ENCODE measurements at places on chromosomes 1 and 21.
A peak's percentile ranks its signal among the peaks of the same experiment; 100 is the strongest.

DNA sequence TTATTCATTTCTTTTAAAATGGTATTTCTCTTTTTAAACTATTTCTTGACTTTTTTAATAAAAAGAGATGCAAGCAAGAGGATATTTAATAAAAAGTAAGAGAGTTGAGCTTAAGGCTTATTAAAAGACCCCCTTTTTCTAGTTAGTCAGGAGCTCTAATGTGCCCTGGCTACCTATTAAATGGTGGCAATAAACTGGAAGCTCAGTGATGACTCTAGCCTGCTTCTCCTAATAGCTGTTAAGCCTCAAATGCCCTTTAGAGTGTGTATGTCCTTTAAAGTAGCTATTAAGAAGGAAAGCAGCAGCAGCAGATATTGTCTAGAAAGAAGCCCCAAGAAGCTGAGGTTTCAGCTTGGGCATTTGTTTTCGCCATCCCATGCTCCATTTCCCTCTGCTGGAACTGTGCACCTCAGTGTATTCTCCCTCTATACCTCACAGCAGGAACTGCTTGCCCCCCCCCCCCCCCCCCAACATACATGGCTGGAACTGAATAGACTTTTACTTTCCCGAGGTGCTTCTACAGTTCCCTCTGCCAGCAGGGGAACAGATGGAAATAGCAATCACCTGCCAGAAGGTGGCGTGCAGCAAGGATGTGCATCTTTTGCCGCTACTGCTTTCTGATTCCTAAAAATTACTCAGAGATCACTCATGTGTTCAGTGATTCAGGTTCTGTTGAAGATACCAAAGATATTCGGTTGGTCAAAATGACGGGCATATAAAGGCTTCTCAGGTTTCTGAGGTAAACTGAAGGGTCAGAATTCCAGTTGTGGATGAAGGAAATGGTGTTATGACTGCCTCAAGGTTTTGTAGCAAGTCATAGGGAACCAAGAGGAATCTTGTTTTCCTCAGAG lies 2.5 kb downstream of the RGS4 start:
- DNase-seq, result peak; percentile 72

- peak; percentile 38 for DNase-seq
Observed at GRCh38 chr1:114105421-114105979, 48.2 kb downstream of the SYT6 start.

DNA sequence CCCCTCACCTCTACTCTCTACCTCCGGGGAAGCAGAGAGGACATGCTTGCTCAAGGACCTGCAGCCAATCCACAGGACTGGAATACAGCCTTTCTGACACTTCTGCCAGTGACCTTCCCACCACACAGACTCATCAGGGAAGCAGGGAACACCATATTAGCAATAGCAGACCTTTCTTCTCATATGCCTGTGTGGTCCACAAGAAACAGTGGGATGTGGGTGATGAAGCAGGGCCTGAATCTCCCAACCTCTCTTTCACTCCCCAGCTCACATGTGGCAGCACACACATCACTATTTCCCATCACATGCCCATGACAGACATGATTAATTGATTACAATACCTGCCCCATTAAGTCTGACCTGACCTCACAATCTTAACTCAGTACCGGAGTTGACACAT lies 695.1 kb downstream of the MATN1 start:
- no peak for DNase-seq

GRCh38 chr1:245181158-245181517 lies 26.4 kb downstream of the KIF26B start:
- no peak for DNase-seq

GRCh38 chr1:181064011-181064623 lies 24.4 kb upstream of the IER5 start:
- no peak for DNase-seq

All from NCI-H526 (cell line).